ENCODE measurements at places on chromosomes 12 and 14. TPM values are rescaled to one million over a fixed set of nuclear protein-coding genes. Genes with fewer than 3 reads are reported as not detected.
A peak's percentile ranks its signal among the peaks of the same experiment; 100 is the strongest.

The C12orf60 gene
- total RNA-seq: 1.8 TPM

The KRT71 gene
- not detected for total RNA-seq

The RASSF8 gene
- 87.2 TPM for total RNA-seq

The C12orf42 gene
- total RNA-seq: 0.77 TPM

The GLIPR1L2 gene
- total RNA-seq: 0.26 TPM

DNA sequence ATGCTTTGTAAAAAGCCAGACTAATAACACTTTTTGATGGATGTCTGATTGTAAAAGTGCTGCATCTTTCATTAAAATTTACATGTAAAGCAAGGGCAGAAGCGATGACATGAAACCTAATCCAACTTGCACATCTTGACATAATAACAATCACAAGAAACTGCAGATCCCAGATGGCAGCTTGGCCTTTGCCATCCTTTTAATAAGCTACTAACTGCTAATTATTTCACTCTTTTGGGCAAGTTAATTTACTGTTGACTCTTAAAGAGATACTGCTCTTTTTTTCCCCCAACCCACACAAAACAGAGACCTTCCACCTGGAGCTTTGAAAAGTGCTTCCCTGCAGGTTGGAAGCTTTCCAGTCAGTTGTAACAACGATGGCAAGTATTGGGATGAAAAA is 137.5 kb downstream of the NRXN3 start:
- no peak for DNase-seq
- peaks cover 3% of the 10 kb centered on the region for H3K4me1 ChIP-seq
- peaks cover 2% of the 10 kb centered on the region for H3K27me3 ChIP-seq
- H3K4me3 ChIP-seq: no peak overlapping the region
- H3K36me3 ChIP-seq: no peaks in the 10 kb centered on the region

DNA sequence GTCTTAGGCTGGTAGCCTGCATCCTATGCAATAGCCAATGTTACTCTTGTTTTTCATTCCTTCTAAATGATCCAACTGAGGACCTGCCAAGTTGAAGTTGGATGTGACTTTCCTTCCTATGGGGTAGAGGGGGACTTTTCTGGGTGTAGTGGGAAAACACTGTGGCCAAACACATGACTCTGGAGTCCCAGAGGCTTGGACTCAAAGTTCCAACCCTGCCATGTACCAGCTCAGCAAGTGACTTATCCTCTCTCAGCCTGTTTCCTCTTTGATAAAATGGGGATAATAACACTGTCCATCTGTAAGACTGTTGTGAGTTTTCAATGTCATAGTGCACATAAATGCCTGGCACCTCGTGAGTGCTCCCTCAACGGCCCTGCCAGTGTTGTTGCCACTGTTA is 97.0 kb downstream of the ZFP36L1 start:
- H3K4me1 ChIP-seq: peaks cover 22% of the 10 kb centered on the region
- no peak for DNase-seq
- no peaks in the 10 kb centered on the region for H3K27me3 ChIP-seq
- H3K36me3 ChIP-seq: peaks cover 4% of the 10 kb centered on the region
- peak overlapping the region; percentile 6 for H3K27ac ChIP-seq

- peaks cover 4% of the 10 kb centered on the region for H3K36me3 ChIP-seq
- no peak overlapping the region for H3K4me3 ChIP-seq
- no peak overlapping the region for H3K27ac ChIP-seq
- peaks cover 21% of the 10 kb centered on the region for H3K27me3 ChIP-seq
- peaks cover 14% of the 10 kb centered on the region for H3K4me1 ChIP-seq
Measured at GRCh38 chr12:57456737-57457490, 1.8 kb downstream of the INHBE start.

DNA sequence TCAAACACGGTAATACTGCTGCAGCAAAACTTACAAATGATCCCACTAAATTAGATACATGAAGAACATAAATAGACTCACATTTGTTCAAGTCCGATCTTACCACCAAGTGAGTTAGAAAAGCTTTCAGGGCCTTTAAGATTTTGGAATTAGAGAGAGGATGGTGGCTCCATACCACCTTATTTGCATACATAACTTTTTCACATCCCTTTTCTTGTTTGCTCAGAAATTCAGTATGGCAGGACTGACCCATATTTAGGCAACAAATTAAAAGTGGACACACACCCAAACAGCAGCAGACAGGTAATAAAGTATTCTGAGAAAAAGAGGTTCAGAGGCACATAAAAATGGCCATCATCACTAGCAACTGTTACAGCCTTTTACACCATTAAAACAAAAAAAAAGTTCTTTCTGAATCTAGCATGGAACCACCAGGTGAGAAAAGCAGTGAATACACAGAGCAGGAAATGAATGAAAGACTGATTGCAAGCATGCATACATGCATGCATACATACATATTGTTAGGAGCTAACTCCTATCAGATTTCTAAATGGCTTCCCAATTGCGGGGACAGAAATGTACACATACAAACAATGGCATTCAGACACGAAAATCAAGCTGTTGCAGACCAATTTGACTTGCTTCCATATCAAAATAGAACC is 23.3 kb downstream of the STXBP6 start:
- no peak for DNase-seq
- no peaks in the 10 kb centered on the region for H3K36me3 ChIP-seq
- no peaks in the 10 kb centered on the region for H3K4me1 ChIP-seq

DNA sequence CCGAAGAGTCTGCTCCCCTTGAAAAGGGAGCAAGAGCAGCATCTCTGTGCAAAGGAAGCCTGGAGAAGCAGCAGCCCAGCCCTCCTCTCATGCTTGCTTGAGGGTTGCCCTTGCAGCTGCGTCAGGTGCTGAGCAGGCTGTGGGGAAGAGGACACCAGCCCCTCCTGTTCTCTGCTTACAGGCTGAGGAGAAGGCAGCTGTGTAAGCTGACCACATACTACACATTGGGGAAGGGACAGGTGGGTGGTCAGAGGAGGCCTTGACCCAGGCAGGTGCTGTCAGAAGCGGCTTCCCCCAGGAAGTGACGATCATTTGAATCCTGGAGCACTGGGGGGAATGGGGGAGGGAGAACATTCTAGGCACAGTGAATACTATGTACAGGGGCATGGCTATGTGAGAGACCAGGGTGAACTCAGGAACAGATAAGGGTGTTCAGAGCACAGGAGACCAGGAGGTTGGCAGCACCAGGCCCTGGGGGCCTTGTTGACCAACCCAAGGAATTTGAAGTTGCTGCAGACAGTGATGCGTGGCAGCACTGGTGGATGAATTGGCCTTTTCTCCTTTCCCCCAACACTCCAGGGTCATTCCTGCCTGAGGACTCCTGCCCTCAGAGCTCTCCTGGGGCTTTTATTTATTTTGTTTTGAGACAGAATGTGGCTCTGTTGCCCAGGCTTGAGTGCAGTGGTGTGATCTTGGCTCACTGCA is 2.7 kb upstream of the KLC1 start:
- no peak overlapping the region for H3K27ac ChIP-seq
- peaks cover 5% of the 10 kb centered on the region for H3K4me1 ChIP-seq
- DNase-seq: no peak
- no peaks in the 10 kb centered on the region for H3K36me3 ChIP-seq

DNA sequence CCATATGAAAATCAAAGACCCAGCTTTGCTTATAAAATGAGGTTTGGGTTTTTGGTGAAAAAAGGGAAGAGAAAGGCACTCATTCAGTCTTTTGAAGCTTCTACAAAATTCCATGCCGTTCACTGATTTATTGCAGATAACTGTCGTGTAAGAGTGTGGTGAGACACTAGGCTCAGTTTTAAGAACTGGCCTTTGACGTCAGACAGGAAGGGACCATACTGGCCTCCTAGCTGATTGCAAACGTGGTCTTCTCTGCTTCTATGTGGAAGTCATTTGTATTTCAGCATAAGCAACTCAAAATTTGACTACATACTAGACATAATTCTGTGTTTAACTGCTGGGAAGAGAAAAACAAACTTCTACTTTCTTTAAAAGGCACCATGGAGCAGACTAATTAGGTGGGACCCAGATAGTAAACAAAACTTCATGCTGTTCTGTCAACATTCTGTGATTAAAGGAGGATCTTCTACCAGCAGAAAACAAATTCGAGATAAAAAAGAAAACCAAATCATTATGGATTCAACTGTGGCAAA is 168.7 kb downstream of the TTC7B start:
- H3K27ac ChIP-seq: no peak overlapping the region
- H3K36me3 ChIP-seq: peaks cover 13% of the 10 kb centered on the region

DNA sequence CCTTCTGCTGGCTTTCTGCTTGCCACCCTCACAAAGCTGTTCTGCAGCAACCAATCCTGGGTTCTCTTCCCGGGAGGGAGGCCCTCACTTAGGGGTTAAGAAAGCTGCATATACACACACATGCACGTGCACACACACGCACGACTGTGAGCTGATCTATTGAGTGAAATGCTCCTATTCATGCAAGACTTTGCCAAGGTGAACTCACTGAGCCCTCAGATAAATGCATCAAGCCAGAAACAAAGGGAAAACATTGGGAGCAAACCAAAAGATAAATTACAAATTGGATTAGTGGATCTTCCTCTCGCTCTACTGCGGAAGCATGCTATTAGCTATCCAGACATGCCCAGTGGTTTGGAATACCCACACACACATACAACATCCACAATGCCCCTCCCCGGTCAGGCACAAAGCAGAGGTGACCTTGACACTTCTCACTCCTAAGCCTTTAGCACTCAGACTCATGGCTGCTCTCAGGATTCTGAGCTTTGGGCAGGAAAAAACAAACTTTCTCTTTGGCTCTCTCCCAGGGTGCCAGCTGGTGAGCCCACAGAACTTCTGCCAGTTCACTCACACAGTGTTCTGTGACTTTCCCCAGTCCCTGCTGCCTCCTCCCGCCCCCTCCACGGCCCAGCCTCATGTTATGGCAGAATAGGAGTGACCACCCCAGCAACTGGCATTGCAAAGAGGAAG is 320.0 kb downstream of the DPF3 start:
- no peak overlapping the region for H3K4me3 ChIP-seq
- no peaks in the 10 kb centered on the region for H3K36me3 ChIP-seq
- no peak overlapping the region for H3K27ac ChIP-seq
- H3K4me1 ChIP-seq: no peaks in the 10 kb centered on the region
- peaks cover 1% of the 10 kb centered on the region for H3K27me3 ChIP-seq
- no peak for DNase-seq

GRCh38 chr14:50030036-50030435 is 86.3 kb downstream of the VCPKMT start:
- peaks cover 10% of the 10 kb centered on the region for H3K36me3 ChIP-seq
- no peaks in the 10 kb centered on the region for H3K4me1 ChIP-seq
- no peak overlapping the region for H3K27ac ChIP-seq
- H3K27me3 ChIP-seq: peaks cover 4% of the 10 kb centered on the region
- no peak for DNase-seq
- H3K4me3 ChIP-seq: no peak overlapping the region

GRCh38 chr12:89538897-89539296 is 13.1 kb upstream of the POC1B start:
- peaks cover 10% of the 10 kb centered on the region for H3K4me1 ChIP-seq
- no peak overlapping the region for H3K27ac ChIP-seq
- no peak overlapping the region for H3K4me3 ChIP-seq
- peaks cover 1% of the 10 kb centered on the region for H3K27me3 ChIP-seq

DNA sequence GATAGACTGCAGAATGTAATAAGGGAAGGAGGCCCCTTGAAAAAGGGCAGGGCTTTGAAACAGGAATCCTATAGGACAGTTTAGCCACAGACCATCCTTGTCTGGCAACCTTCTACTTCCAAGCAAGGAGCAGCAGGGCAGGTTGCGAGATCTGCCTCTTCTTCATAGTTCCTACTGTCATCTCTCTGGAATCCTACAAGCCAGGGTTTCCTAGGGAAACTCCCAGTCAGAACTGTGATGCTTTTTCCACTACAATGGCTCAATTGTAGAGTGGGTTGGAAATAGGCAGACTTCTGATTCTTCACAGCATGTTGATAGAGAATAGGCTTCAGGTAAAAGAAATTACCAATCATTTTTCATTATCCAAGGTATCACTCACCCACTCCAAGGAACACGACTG is 186.3 kb downstream of the DACT1 start:
- no peak overlapping the region for H3K4me3 ChIP-seq
- H3K27me3 ChIP-seq: no peaks in the 10 kb centered on the region
- H3K4me1 ChIP-seq: no peaks in the 10 kb centered on the region
- no peak overlapping the region for H3K27ac ChIP-seq
- no peaks in the 10 kb centered on the region for H3K36me3 ChIP-seq
- DNase-seq: no peak

GRCh38 chr14:105379946-105380345 is 18.4 kb upstream of the TEX22 start:
- H3K4me1 ChIP-seq: peaks cover 10% of the 10 kb centered on the region
- no peak overlapping the region for H3K4me3 ChIP-seq

DNA sequence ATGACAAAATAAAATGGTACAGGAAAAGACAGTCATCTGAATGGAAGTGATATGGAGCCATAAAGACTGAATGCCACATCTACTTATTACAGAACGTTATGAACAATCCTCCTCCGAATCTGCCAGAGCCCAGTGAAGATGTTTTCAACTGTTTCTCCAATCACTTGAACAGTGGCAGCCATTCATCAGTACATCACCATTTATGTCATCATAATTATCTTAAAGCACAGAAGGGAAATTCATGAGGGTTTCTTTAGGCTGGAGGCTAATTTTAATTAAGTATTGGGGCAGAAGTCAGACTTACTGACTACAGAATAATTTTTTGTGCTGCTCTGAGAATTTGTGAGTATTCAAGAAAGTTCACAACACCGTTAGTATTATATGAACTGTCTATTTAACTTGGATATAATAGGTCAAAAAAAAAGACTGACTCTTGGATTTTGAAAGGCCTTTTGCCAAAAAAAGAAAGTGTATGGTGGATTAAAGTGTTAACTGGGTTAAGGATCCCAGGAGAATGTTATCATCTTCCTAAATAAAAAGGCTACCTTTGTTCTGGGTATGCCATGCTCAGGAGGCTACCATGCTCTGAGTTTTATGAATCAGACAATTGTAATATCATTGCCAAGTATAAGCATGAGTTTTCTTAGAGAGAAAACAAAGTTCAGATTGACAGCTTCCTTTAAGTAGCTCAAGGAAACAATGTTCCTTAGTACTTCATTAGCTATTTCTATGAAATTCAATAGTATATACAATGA is 40.1 kb downstream of the PDZRN4 start:
- no peaks in the 10 kb centered on the region for H3K36me3 ChIP-seq
- no peaks in the 10 kb centered on the region for H3K4me1 ChIP-seq
- H3K4me3 ChIP-seq: no peak overlapping the region
- H3K27me3 ChIP-seq: no peaks in the 10 kb centered on the region
- H3K27ac ChIP-seq: no peak overlapping the region

GRCh38 chr14:79586416-79586815 is 624.9 kb downstream of the DIO2 start:
- H3K27ac ChIP-seq: no peak overlapping the region
- H3K4me1 ChIP-seq: no peaks in the 10 kb centered on the region
- H3K4me3 ChIP-seq: no peak overlapping the region
- H3K36me3 ChIP-seq: no peaks in the 10 kb centered on the region
- DNase-seq: no peak

Measured in endothelial cell (in vitro differentiated cells).